Activated CD4-positive, alpha-beta T cell treated with anti-CD3 and anti-CD28 coated beads, Interleukin-2, amount 10 ng/mL, durations not matched to agents 24 days and 14 days (primary cell): ENCODE measurements at places on chromosomes 4 and X. TPM values are rescaled to one million over a fixed set of nuclear protein-coding genes. Genes with fewer than 3 reads are reported as not detected.

DNA sequence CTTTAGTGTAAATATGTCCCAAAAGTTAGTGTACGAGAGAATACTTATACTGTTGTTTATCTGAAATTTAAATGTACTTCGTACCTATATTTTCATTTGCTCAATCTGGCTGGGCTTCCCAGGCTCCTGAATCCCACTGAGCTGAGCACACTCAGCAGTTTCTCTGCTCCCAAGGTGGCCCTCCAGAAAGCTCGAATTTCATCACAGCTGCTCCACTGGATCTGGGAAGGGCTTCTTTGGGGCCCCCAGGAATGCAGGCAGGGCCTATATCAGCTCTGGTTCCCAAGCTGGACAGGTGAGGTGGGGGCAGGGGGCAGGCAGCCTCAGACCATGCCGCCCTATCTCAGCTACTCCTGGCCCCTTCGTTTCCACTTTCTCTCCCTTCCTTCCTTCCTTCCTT lies 1.5 kb upstream of the FATE1 start:
- H3K4me1 ChIP-seq = no peaks in the 10 kb centered on the region
- no peak overlapping the region for H3K4me3 ChIP-seq
- no peaks in the 10 kb centered on the region for H3K27me3 ChIP-seq
- no peak overlapping the region for H3K27ac ChIP-seq
- no peak for DNase-seq
- no peaks in the 10 kb centered on the region for H3K36me3 ChIP-seq

DNA sequence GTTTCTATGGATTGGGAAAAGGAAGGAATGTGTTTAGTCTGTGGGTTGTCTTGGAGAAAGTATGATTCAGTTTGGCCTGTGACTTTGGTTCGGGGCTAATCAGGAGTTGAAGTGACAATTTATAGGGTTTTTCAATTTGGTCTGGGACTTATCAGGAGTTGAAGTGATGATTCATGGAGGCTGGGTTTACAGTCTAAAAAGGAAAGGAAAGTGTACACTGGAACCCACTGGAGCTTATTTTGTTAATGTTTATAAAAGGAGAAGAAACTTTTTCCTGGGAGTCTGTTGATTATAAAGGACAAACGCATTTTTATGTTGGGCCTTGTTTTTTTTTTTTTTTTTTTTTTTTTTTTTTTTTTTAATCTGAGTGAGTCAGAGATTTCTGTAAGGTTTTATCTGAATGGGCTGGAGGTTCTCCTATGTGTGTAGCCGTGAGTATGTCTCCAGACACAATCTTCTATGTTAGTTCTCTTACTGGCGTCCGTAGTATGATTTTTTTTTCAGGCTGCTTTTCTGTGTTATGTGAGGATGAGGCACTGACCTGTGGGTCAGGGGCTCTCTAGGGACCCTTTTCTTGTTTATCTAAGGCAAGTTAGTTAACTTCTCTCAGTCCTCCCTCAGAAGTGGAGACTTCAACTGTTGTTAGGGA lies 33.0 kb upstream of the RAB9B start:
- H3K4me3 ChIP-seq = no peak overlapping the region
- DNase-seq = no peak
- H3K4me1 ChIP-seq = no peaks in the 10 kb centered on the region
- no peaks in the 10 kb centered on the region for H3K36me3 ChIP-seq

DNA sequence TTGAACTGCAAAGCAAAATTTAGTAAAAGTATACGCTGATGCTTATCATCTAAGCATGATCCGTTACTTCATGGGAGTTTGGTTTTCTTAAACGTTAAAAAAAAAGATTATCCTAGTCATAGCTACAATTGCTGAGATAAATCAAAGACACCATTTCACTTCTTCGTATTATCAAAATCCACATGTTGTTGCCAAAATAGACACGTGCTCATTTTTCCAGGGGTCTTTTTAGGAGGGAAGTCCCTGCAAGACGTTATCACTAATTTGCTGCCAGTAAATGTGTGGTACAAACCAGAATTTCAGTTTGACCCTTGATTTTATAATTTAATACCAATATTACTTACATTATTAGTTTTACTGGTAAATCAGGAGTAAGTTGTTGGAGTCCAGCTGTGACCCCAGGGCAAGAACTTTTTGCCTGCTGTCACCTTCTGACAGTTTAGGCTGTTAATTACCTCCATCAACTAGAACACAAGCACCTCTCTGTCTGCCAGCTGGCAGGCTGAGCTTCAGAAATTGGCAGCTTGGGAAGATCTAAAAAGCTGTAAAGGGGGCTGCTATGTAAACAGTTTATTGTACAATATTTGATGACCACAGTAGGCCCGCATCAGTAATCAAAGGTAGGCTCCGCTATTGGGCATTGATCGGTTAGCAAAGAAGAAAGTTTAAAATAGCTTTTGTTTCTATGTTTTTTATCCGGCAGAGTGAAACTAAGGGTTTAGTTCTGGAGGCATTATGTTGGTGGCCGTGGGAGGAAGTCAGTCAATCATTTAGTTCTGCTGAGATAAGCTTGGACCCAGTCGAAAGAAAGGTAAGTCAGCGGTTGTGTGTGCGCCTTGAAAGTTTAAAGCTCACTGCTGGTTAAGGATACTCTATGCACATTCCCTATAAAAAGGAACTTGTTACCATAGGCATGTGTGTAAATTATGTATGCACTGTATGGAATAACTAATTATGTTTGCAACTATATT lies 196.4 kb downstream of the FBXO8 start:
- no peak overlapping the region for H3K27ac ChIP-seq
- H3K36me3 ChIP-seq = no peaks in the 10 kb centered on the region

The CYSLTR1 gene
- 16.1 and 17.2 TPM in 2 replicates for total RNA-seq

DNA sequence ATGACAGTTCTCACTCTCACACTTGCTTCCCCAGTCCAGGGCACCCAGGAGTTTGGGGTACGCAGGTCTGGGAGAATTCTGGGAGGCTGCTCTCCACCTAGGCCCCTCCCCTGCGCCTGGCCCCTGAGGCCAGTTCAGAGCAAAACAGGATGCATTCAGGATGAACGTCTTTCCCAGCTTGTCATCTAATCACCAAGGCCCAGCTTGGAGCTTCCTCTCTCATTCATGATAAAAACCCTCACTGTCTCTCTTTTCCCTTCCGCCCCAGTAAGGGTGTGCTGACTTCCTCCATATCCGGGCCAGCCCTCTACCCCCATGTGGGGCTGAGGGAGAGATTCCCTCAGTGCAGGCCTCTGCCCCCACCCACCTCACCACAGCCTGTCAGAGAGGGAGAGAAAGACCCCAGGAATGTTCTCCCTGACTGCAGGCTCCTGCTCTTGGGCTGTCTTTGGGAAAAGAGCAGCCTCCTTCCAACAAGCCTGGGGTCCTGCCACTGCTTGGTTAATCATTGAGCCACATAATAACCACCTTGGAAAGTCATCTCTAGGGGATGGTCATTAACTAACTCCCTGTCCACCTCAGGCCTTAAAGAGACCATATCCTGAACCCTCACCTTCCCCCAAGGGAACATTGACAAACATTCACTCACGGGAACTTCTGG lies 50.1 kb downstream of the STARD8 start:
- no peaks in the 10 kb centered on the region for H3K36me3 ChIP-seq
- no peak for DNase-seq
- H3K4me3 ChIP-seq = no peak overlapping the region
- no peaks in the 10 kb centered on the region for H3K27me3 ChIP-seq
- H3K27ac ChIP-seq = no peak overlapping the region
- peaks cover 25% of the 10 kb centered on the region for H3K4me1 ChIP-seq

DNA sequence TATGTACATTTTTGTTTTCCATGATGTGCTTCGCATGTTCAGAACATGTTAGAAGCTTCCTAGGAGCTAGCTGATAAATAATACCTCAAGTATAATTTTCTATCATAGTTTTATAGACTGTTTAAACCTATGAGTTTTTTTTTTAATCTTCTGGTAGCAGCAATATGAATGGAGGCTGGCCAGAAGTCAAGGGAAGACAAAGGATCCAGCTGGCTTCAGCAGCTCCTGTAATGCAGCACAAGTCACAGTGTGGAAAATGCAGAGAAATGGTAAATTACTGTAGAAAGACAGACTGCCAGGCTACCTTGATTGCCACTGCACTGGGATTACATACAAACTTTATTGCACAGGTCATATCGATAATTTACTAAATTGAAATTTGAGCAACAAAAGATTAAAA lies 537.9 kb downstream of the IQCM start:
- H3K4me3 ChIP-seq = no peak overlapping the region
- no peaks in the 10 kb centered on the region for H3K36me3 ChIP-seq
- H3K4me1 ChIP-seq = no peaks in the 10 kb centered on the region
- DNase-seq = no peak
- H3K27ac ChIP-seq = no peak overlapping the region
- no peaks in the 10 kb centered on the region for H3K27me3 ChIP-seq

- H3K36me3 ChIP-seq = no peaks in the 10 kb centered on the region
- H3K27me3 ChIP-seq = peaks cover 6% of the 10 kb centered on the region
- no peak for DNase-seq
- H3K4me1 ChIP-seq = no peaks in the 10 kb centered on the region
Measured at GRCh38 chr4:183841001-183841400, 64.1 kb upstream of the STOX2 start.

DNA sequence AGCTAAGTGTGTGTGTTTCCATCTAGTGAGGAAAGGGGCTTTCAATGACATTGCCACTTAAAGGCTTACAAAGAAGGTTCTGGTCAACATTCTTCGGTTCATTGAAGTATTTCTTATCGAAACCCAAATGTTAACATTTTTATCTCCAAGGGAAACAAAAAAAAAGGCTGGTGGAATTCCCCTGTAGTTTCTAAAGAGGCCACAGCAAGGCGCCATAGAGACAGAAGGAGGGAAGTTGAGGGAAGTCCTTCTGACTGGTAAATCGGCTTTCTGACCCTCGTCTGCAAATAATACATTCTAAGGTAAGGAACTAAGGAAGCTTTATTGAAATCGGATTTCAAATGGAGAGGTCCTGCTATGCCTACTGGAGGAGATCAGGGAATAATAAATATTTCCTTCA lies 1.7 kb upstream of the ZFP42 start:
- H3K27me3 ChIP-seq = peaks cover 2% of the 10 kb centered on the region
- DNase-seq = no peak
- no peaks in the 10 kb centered on the region for H3K4me1 ChIP-seq
- no peak overlapping the region for H3K27ac ChIP-seq
- H3K36me3 ChIP-seq = peaks cover 2% of the 10 kb centered on the region

DNA sequence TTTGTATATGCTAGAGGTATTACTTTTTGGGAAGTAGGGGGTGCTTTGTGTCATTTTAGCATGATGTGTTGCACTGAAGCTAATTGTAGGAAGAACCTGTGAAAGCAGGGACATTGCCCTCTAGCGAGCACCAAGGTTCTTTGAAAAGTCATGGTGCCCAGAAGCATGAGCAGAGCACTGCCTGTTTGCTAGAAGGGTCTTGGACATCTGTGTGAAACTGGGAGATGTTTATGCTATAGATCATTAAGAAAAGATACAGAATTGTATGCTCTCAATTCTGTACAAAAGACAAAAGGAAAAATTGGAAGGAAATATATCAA lies 14.7 kb downstream of the GRPR start:
- H3K4me1 ChIP-seq = no peaks in the 10 kb centered on the region
- H3K27me3 ChIP-seq = peaks cover 15% of the 10 kb centered on the region
- no peaks in the 10 kb centered on the region for H3K36me3 ChIP-seq
- no peak overlapping the region for H3K4me3 ChIP-seq
- DNase-seq = no peak

DNA sequence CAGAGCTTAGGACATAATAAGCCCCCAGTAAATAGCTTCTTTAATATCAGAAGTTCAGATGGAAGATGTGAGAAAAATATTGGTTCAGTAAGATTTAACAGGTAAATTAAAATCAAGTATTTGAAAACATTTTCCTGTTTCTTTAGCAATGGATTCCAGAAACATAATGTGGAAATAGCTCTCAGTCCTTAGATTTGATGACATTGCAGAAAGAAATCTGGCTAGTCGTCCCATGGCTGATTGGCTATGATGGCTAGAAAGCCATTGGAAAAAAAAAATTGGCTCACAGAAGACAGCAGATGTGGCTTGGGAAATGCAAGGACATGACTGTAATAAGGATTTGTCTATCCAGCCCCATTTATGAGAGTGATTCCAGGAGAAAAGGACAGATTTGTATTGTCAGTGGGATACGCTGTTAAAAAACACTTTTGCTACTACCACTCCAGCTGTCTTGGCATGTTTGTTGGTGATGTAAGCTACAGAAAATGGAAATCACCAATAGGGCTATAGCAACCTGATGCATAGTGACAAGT lies 78.3 kb downstream of the AR start:
- no peak for DNase-seq
- H3K4me1 ChIP-seq = no peaks in the 10 kb centered on the region
- no peaks in the 10 kb centered on the region for H3K36me3 ChIP-seq
- H3K27ac ChIP-seq = no peak overlapping the region

The PCDH10 gene
- total RNA-seq = 0.07 TPM in 1 of 2 replicates, not detected in the other

GRCh38 chrX:153871946-153872878 lies 13.8 kb downstream of the L1CAM start:
- DNase-seq = no peak
- H3K4me1 ChIP-seq = no peaks in the 10 kb centered on the region
- no peaks in the 10 kb centered on the region for H3K36me3 ChIP-seq
- no peak overlapping the region for H3K4me3 ChIP-seq
- no peak overlapping the region for H3K27ac ChIP-seq
- H3K27me3 ChIP-seq = peaks cover 12% of the 10 kb centered on the region

GRCh38 chr4:91116861-91117260 lies 989.7 kb downstream of the CCSER1 start:
- no peak for DNase-seq
- no peaks in the 10 kb centered on the region for H3K27me3 ChIP-seq
- no peak overlapping the region for H3K27ac ChIP-seq

The GAB3 gene
- 3.5 and 3.6 TPM in 2 replicates for total RNA-seq

The VSIG1 gene
- 0.58 TPM in 1 of 2 replicates, not detected in the other for total RNA-seq

- no peak overlapping the region for H3K27ac ChIP-seq
- H3K36me3 ChIP-seq = no peaks in the 10 kb centered on the region
- no peaks in the 10 kb centered on the region for H3K27me3 ChIP-seq
- H3K4me1 ChIP-seq = no peaks in the 10 kb centered on the region
- DNase-seq = no peak
Measured at GRCh38 chrX:3485727-3486126, 139.3 kb upstream of the MXRA5 start.

The RPL39 gene
- total RNA-seq = 2,109 and 2,135 TPM in 2 replicates

GRCh38 chrX:104566681-104567501 lies 892 bp downstream of the IL1RAPL2 start:
- H3K27ac ChIP-seq = no peak overlapping the region
- DNase-seq = no peak
- H3K36me3 ChIP-seq = no peaks in the 10 kb centered on the region
- H3K4me1 ChIP-seq = no peaks in the 10 kb centered on the region

- H3K27me3 ChIP-seq = no peaks in the 10 kb centered on the region
- no peaks in the 10 kb centered on the region for H3K4me1 ChIP-seq
- no peaks in the 10 kb centered on the region for H3K36me3 ChIP-seq
Measured at GRCh38 chrX:50432829-50433289, 37.8 kb downstream of the DGKK start.

DNA sequence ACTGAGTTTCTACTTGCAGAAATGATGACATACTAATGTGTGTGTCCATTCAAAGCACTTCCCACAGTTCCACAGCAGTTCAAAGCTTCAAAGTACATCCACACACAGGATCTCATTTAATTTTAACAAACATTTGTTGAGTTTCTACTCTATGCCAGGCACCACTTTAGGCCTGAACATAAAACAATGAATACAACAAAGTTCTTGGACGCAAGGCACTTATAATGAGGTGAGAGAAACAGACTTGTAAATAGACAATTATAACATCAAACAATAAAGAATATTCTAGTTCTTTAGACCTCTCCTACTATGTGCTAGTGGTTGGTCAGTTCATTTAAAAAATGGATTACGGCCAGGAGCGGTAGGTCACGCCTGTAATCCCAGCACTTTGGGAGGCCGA lies 82.0 kb upstream of the SPANXB1 start:
- peaks cover 16% of the 10 kb centered on the region for H3K4me1 ChIP-seq
- no peak overlapping the region for H3K27ac ChIP-seq
- H3K36me3 ChIP-seq = no peaks in the 10 kb centered on the region
- no peak for DNase-seq
- no peaks in the 10 kb centered on the region for H3K27me3 ChIP-seq

The KIAA1210 gene
- total RNA-seq = not detected in 2 replicates
